ENCODE measurements at places on chromosomes 12 and 14.
A peak's percentile ranks its signal among the peaks of the same experiment; 100 is the strongest.

DNA sequence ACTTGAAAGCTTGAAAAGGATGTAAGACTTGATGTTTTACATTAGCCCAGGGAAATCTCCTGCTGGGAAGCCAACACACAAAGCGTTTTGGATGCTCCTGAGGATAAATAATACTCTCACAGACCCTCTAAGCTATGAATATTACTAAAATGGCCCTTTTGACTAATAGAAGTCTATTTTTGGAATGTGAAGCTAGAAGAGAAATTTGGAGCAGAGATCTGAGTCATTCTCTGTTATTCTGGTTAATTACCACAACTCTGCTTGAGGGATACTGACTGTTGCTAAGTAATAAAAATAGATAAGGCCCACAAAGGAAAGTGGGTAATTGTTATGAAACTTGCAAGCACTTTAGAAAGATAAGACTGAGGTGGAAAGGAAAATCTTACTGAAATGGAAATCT, 346.2 kb upstream of the STXBP6 start:
- no peak for DNase-seq

- no peak for DNase-seq
These were observed 398.2 kb upstream of the PDE3A start for GRCh38 chr12:19970116-19970515.

DNA sequence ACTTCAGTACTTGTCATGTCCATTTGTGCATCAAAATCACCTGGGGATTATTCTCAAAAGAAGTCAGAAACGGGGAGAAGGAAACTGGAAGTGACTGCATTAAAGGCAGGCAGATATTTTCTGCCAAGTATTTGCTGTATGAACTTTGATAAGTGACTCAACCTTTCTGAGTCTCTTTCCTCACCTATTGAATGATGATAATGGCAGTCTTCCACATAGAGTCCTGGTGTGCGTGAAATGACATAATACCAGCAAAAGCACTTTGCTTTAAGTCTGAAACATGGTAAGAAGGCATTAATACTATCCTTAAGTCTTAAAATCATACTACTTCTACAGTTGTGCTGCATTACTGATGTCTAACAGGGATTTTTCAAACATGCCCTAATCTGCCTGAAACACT, 278.5 kb downstream of the ADAMTS20 start:
- no peak for DNase-seq

GRCh38 chr14:38063711-38064320, 143.9 kb upstream of the SSTR1 start:
- DNase-seq = no peak

DNA sequence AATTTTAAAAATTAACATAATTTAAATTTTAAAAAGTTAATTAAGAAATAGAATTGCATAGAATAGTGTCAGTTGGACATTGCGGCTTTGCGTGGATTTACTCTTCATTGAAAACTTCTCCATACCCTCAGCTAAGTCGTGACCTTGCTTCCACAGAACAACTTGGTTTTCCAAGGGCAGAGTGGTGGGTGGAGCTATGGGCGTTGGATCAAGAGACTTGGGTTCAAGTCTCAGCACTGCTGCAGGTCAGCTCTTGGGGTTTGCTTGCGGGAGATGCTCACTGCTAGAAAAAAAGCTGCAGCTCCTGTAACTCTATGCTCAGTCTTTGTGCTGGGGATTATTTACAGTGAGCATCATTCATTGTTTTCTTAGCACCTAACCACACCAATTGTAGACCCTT, 133.7 kb downstream of the PRIMA1 start:
- no peak for DNase-seq

DNA sequence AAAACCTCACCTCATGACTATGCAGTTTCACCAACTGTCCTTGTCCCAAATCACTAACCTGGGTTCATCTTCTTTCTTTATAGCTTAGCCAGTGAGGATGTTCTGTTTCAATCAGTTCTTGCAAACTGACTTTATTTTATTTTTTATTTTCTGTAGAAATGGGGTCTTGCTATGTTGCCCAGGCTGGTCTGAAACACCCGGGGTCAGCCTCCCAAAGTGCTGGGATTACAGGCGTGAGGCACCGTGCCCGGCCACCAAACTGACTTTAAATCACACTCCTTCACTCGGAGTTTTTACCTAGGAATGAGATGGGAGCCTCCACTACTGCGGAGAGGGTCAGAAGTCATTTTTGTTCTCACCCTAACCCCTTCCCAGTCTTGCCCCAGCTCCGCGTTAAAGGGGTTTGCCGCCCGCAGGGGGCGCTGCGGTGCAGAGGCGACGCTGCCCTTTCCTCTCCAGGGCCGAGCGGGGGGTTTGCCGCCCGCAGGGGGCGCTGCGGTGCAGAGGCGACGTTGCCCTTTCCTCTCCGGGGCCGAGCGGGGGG, 7.0 kb upstream of the B4GALNT3 start:
- no peak for DNase-seq

- no peak for DNase-seq
These were observed 238.8 kb downstream of the DACT1 start for GRCh38 chr14:58876608-58877007.

DNA sequence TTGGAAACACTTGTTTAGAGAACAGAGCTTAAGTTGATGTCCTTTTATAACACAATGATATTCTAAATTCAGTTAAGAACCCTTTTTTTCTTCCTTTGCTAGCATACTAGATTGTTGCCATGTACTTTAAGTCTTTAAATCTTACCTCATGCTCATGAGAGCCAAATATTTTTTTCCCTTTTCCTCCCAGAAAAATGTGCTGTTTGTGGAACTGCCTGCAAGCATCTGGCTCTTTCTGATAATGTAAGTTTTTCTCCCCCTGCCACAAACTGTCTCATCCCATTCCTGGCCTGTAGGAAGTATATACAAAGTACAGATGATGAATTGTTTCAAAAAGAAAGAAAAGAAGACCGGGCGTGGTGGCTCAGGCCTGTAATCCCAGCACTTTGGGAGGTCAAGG, 5.3 kb downstream of the RNF212B start:
- no peak for DNase-seq

DNA sequence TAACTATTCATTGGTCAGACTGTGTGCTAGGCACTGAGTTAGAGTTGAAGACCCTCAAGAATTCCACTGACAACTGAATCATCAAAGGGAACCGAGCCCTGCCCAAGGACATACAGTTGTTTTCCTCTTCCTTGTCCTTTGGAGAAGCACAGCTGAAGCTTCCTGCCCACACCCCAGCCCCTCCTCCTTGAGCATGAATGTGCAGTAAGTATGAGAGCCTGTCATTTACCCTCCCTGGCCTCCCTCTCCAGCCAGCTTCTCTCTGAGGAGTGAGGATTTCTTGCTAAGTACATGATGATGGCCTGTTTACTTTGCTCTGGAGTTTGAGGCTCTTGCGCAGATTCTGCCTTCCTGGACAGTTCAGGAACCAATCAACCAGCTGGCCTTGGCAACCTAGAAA, 235.2 kb downstream of the CACNA1C start:
- DNase-seq = no peak

DNA sequence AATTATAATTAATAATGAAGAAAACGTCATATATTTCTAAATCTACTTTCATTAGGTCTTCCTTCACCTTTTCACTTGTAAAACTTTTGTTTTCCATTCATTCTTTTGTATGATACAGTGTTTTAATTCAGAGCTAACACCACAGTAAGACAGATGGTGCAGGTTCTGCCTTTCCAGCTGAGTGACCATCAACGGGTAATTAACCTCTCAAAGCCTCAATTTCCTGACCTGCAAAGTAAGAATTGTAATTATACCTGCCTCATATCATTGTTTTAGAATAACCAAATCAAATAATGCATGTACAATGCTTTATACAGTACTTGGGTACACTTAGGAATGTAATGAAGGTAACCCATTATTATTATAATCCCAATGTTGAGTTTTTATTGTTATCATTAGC, 157.6 kb downstream of the FOXA1 start:
- no peak for DNase-seq

DNA sequence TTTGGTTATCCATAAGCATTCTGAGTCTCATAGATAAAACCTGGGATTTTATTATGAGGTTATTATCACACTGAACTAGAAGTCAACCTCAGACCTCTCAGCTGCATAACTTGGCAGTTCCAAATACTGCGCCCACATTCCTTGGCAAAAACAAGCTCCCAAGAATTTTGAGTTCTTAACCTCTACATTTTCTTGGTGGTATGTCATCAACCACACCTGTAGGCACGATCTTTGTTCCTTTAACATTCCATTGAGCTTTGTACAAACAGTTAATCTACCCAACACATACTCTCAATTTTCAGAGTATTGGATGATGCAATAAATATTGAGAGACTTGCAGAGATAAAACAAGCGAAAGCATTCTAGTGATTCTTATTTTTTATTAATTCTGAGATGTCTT, 371.8 kb upstream of the PRICKLE1 start:
- no peak for DNase-seq

DNA sequence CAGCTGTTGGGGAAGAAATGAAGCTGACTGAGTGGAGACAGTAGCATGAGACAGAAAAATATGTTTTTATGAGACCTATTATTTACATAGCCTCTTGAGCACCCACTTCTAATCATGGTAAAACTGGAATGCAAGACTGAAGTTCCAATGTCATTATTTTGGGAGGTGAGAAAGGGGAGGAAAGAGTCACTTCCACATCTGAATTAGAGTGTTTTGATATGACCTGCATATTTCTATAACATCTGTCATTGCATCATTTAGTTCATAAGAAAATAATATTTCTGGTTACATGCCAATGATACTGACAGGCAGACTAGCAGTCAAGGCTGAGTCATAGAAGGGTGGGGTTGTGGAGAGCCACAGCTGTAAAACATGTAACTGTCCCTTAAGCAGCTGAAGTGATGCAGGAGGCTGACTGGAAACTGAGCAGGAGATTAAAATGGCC, 26.7 kb downstream of the NTN4 start:
- DNase-seq = no peak

- DNase-seq = no peak
These were observed 18.8 kb downstream of the RPH3A start for GRCh38 chr12:112810235-112810917.

DNA sequence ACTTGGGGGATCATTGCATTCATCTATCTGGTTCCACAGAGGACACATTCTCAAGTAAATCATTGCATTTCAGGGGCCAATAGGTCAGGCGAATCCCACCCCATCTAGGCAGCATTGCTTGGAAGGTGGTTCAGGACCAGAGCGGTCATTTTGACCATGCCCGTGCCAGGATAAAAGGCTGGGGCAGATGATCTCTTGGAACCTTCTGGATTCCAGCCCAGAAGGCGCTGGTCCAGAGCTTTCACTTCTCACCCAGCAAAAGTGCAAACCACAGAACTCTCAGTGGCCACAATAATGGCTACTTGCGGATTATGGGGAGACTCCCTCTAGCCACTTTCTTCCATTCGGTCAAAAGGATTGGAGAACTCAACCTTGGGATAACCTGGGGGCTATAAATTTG, 595 bp upstream of the KRT85 start:
- DNase-seq = no peak

GRCh38 chr12:6437586-6437985, 7.2 kb upstream of the CD27 start:
- no peak for DNase-seq

GRCh38 chr14:48970943-48971342, 615.2 kb downstream of the RPS29 start:
- no peak for DNase-seq

- no peak for DNase-seq
These were observed 268.5 kb downstream of the ALG10B start for GRCh38 chr12:38585086-38585485.

DNA sequence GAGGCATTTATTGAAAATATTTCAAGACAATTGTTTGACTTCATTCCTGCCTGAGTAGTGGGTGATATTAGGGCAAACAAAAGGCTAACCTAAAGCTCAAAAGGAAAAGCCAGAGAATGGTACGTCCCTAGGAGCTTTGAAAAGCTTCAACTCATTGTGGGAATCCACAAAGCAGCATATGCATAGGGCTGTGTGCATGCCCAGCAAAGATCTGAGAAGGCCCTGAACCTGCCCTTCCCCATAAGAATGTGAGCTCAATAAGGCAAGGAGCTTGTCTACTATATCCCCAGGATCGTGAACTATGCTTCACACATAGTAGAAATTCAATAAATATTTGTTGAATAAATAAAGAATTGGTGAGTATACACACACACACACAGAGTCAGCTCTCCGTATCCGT, 19.1 kb upstream of the RAD52 start:
- no peak for DNase-seq

GRCh38 chr12:127194176-127194575, 1072.8 kb upstream of the TMEM132C start:
- no peak for DNase-seq

- DNase-seq = peak; percentile 6
These were observed 3.2 kb upstream of the SYNDIG1L start for GRCh38 chr14:74429221-74429691.

- no peak for DNase-seq
These were observed 19.9 kb upstream of the BDKRB2 start for GRCh38 chr14:96184737-96185136.

DNA sequence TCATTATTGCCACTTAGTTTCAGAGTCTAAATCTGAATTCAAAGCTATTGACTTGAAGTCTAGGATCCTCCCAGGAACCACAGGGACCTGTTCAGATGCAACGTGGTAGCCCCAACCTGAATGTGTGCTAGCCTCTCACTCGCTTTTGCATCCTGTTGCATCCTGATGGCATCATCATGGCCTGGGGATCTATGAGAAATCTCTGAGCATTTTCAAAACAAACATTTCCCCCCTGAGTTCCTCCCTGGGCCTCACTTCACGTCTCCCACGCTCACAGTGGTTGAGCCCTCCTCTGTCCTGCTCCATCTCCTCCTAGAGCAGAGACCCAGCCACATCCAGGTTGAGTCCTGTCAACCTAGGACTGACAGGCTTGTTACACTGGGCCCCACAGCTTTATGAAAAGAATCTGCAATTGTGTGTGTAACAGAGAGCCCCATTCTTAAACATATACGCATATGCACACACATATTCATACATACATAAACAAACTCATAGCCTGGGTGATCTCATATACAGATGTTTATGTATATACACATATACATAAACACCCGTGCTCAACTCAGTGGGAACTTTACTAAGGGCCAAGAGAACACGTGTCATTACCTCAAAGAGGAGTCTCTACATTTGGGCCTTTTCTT, 5.4 kb upstream of the KRT72 start:
- no peak for DNase-seq

- DNase-seq = no peak
These were observed 688 bp downstream of the C12orf71 start for GRCh38 chr12:27081668-27082111.

DNA sequence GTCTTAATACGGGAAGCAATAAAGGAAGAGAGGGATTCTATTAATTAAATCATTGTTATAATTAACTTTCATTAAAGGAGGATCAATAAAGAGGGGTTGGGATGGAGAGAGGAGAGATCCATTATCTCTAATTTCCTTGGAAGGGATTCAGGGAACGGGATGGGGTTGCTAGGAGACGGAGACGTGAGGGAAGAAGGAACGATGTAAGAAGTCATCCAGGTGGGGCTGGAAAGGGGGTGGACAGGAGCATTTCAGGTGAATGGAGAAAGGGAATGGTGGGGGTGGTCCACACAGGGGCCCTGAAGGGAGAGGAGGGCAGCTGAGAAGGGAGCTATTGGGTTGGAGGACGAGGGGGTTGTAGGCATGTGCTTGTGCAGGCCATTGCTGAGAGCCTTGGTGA, 17.2 kb downstream of the CALCOCO1 start:
- no peak for DNase-seq

GRCh38 chr12:107634530-107634929, 51.1 kb upstream of the PWP1 start:
- DNase-seq = no peak

All from HEK293T (cell line).